ENCODE measurements at places on chromosomes 5 and 9.

GRCh38 chr9:99479929-99480328, 257.8 kb downstream of the SEC61B start:
- no peak for DNase-seq

GRCh38 chr9:107862323-107862722, 372.8 kb upstream of the KLF4 start:
- no peak for DNase-seq

DNA sequence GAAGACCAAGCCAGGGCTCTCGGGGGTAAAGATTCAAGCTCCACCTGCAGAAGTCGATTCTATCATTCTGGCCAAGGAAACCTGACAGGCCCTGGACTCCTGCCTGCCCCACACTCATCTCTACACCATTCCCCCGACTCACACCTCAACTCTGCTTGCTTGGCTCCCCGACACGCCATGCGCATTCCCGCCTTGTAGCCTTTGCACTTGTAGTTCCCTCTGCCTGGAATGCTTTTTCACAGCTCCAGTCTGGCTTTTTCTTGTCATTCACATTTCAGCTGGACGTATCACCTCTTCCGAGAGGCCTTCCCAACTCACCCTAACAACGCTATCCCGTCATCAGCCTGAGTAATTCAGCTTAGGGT, 28.7 kb upstream of the HAND1 start:
- DNase-seq: no peak

DNA sequence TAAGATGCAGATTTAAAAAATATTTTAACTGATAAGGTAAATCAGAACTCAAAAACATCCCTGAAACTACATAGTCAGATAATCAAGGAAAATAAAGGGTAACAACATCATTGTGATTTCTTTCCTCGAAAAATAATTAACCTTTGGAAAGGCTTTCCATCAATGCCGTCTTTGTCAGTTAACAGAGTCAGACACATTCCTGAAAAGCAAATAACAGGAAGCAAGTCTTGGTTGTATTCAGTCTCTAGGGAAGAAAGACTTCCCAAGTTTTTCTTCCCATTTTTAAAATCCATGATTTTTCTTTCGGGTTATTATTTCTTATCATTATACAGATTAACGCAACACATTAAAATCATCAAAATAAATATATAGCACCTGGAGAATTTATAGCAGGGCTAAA, 256.4 kb upstream of the CDH6 start:
- no peak for DNase-seq

GRCh38 chr5:1809416-1810035, 8.3 kb downstream of the NDUFS6 start:
- DNase-seq: no peak

DNA sequence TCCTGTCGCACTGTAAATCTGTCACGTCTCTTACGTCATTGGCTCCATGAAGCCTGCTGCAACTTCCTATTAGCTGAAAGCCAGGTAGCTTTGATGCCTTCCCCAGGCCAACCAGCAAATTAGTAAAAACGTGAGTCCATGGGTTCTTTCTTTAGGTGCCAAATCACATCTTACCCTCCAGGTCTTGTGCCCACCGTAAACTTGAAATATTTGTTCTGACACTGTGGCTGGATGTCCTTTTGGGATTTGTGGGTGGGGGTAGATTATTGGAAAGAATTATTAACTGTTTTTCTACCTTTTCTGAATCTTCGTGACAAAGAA, 172.8 kb downstream of the NR3C1 start:
- DNase-seq: no peak

DNA sequence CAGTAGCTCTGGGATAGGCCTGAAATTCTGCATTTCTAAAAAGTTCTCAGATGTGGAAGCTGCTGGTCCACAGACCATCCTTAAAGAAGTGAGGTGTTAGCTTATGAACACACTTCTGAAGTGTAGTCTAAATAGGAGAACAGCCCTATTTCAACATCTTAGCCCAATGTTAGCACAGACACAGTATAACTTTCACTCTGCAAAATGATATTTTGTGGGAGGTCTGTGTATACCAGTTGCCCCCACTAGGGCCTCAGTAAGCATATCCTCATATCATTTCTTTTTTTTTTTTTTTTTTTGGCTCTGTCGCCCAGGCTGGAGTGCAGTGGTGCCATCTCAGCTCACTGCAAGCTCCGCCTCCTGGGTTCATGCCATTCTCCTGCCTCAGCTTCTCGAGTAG, 7.5 kb upstream of the HABP4 start:
- no peak for DNase-seq

- DNase-seq: no peak
Measured at GRCh38 chr9:10251490-10251889, 361.3 kb downstream of the PTPRD start.

GRCh38 chr5:87529486-87530076, 116.9 kb upstream of the CCNH start:
- DNase-seq: no peak

DNA sequence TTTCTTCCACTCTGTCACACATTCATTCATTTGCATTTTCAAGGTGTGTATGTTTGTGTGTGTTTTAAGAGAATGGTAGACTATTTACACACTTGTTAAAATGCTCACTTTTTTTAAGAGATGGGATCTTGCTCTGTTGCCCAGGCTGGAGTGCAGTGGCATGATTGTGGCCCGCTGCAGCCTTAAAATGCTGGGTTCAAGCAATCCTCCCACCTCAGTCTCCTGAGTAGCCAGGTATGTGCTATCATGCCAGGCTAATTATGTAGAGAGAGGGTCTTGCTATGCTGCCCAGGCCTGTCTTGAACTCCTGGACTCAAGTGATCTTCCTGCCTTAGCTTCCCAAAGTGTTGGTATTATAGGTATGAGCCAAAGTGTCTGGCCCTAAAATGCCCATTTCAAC, 173.5 kb downstream of the PDE4D start:
- DNase-seq: no peak

DNA sequence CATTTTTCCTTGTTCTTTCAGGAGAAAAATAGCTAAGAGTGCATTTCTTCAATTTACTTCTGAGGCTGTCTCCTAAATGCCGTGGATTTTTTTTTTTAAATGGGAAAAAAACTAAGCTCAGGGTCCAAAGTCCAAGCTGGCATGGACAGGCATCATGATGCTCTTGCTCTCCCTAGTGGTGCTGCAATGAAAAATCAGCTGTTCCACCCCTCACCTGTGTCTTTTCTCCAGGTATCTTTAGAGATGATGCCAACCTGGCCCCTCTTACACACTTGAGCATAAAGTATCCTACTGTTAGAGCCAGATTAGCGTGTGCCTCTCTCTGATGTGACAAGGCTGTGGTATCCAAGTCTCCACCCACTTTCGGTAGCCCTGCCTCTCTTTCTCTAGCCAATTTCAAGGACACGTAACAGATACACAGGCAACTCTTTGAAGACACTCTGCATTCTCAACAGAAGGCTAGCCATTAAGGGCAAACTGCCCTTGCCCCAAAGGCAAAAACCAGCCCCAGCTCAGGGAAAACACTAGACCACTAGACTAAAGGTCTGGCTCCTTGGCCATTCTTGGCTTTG, 208.8 kb downstream of the SAXO1 start:
- no peak for DNase-seq

DNA sequence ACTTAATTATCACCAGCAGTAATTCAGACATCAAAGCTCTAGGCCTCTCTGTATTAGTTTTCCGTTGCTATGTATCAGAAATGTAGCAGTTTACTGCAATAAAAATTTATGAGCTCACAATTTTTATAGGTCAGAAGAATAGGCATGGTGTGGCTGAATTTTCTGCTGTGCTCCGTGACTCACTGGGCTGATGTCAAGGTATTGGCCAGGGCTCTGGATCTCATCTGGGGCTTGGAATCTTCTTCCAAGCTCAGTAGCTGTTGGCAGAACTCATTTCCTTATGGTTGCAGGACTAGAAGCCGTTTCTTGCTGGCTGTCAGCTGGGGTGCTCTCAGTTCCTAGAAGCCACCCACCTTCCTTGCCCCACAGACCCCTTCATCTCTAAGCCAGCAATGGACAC, 66.3 kb downstream of the PSAT1 start:
- no peak for DNase-seq

- DNase-seq: no peak
Measured at GRCh38 chr5:92418341-92418740, 1035.2 kb upstream of the ARRDC3 start.

DNA sequence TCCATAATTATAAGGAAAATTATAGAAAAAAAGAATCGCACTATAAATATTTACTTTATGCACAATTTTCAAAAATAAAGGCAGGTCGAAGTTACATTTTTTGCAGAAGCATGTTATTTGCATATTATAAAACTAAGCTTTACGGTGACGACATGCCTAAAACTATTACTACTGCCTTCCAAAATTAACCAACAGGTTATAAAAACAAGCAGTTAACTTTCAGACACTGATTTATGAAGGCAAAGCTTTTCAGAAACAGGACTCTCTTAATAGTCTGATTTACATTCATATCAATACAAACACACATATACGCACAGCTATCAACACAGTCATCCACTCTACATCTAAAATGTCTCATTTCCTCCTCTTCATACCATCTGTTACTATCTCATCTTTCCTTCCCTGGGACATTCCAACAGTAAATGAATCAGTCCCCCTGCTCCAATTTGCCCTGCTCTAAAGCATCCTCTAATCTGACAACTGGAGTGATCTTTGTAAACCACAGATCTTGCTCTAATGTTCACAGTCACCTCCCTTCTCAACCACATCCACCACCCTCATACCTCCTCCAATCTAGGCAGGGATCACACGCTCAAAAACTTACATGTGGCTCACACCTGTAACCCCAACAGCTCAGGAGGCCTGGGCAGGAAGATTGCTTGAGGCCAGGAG, 21.6 kb downstream of the FBXW11 start:
- no peak for DNase-seq

DNA sequence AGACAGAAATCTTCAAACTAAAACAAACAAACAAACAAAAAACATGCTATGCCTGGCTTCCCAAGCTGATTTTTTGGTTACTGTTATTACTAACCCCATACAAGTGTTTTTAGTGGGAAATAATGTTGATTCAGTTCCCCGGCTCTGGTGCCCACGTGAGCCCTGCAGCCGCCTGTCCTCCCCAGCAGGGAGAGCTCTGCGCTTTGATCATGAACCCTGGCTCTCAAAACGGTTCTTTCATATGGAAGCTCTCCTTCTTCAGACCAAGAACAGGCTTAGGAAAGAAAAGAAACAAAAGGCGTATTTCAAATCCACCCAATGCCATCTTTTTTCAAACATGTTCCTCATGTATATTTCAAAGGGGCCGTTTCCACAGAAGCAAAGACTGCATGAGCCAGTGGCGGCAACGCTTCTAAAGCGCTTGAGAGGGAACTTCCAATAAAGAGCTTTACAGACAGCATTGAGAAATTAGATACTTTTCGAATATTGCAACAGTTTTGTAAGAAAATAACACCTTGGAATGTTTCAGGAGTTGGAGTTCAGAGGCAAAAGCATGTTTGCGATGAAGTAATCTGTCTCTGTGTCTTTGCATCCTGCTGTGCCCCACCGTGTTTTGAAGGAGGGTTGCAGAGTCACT, 74.8 kb downstream of the ICE1 start:
- peak; percentile 55 for DNase-seq

- DNase-seq: no peak
Measured at GRCh38 chr5:39226100-39226451, 6.7 kb upstream of the FYB1 start.

- no peak for DNase-seq
Measured at GRCh38 chr9:75168270-75169178, 80.2 kb downstream of the OSTF1 start.

DNA sequence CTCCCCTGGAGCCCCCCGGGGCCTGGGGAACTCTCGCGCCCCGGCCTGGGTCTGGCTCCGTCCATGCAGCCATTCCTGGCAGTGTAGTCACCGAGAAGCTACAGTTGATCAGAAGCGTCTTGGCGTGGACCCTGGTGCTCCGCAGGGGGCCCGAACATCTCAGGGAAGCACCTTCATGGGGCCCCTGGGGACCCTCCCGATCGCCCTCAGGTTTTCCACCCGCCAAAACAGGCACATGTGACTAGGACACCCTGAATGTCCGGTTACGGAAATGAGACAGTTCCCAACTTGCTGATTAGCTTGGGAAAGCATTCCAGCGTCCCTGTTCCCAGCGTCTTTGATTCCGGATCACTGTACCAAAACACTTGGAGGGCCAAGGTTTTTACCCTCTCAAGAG, 472 bp downstream of the FBXO4 start:
- peak; percentile 69 for DNase-seq

DNA sequence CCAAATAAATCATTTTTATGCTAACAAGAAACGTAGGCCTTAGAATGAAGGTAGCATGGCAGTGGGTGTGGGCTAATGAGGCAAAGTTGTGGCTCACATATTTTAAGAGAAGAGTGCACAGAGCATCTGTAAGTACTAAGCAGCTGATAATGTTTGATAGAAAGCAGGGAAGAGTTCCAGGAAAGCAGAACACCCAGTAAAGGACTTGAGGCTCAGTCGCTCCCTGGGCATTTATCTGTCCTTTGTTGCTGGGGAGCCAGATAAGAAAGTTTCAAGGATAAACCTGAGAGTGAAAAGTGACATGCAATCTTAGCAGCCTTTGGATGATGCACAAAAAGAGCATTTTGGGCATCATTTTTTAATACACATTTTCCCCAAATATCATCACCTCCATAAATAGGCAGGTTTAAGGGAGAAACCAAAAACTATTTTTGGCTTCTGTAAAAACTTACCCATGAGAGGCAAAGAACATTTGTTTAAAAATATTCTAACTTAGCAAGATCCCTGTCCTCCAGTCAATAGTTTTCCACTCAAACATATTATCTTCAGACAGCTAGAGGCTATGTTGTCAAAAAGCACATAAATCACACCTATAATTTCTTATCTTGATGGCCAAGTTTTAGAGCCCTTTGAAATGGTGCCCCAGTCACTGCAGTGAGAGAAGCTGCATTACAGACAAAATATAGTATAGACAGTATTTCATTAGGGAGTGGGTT, 3.4 kb downstream of the FREM1 start:
- no peak for DNase-seq

DNA sequence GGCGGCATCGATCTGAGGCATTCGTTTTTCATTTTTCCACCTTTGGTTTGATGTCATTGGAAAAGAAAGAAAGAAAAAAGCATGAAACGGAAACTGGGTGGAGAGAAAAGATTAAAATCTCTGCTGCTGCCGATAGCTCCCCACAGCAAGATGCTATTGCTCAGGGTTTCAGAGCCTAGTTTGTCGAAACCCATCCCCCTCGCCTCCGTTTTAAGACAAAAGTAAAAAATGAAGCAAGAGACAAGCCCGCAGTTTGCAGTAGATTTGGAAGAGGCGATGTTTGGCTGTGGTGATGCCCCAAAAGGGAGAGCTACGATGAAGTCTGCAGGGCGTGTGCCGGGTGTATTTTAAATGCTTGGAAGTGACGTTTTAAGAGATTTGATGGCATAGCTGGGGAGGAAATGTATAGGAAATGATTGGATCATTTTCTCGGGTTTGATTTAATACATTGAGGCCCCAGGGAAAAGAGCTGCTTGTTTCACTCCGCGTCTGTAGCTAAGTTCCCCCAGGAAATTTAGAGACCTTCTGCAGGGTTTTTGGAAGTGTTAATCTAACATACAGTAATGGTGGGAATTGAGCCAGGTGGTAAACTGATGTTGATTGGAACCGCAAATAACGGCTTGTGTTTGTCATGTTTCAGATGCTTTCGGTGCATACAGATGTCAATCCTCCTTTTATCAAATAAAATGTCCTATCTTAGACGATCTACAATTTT, 909 bp downstream of the NDFIP1 start:
- no peak for DNase-seq

- DNase-seq: peak; percentile 2
Measured at GRCh38 chr9:74770508-74771261, 117.0 kb downstream of the TRPM6 start.

All from NCI-H446 (cell line).